Trophoblast cell (in vitro differentiated cells and primary cell): ENCODE measurements at places on chromosomes 16 and 17.

DNA sequence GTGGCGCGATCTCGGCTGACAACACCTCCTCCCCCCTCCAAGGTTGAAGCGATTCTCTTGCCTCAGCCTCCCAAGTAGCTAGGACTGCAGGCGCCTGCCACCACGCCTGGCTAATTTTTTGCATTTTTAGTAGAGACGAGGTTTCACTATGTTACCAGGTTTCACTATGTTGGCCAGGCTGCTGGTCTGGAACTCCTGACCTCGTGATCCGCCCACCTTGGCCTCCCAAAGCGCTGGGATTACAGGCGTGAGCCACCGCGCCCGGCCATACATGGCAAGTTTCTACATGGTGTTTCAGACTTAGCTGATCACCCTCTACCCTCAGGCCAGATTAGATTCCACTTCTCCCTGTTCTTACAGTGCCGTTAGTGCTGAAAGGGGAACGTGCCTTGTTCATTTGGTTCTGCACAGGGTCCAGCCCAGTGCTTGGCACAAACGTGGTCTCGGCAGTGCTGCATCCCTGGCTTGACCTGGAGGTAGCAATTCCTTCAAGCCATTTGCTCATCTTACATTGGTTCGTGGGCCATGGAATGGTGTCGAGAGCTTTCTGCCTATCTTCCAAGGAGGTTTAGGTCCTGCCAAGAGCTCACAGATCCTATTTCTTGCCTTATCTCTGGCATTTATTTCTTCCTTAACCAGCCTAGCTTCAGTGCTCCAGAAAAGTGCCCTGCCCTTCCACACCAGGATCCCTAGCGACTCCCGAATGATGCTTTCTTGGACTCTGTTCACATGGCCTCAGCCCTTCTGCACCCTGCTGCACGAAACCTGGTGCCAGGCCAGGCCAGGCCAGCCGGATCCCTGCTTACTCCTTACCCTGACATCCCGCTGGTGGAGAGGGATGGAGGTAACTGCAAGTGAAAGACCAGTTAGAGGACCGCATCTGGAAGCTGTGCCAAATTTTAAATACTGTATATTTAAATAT is 14.8 kb upstream of the AURKB start:
- DNase-seq: peak; percentile 79

GRCh38 chr17:30568117-30568430 is 90.9 kb downstream of the GOSR1 start:
- no peak for DNase-seq

GRCh38 chr17:81392909-81393654 is 2.2 kb upstream of the BAHCC1 start:
- peak; percentile 33 for DNase-seq

- peak; percentile 27 for DNase-seq
These were observed 119.0 kb downstream of the MYO1D start for GRCh38 chr17:32757963-32758362.

DNA sequence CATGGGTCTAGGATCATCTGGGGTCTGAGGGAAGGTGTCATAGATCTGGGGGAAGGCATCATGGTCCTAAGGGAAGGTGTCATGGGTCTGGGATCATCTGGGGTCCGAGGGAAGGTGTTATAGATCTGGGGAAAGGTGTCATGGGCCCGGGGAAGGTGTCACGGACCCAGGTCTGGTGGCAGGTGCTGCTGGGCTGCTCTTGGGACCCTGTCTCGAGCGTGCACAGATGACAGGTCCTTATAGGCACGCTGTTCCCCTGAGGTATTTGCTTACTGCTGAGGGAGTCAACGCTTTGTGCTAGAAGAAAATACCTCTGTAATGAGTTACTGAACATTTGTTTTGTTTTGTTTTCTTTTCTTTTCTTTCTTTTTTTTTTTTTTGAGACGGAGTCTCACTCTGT is 1.4 kb downstream of the RAB40C start:
- peak; percentile 82 for DNase-seq

GRCh38 chr17:43003542-43004172 is 2.9 kb upstream of the IFI35 start:
- peak; percentile 82 for DNase-seq

DNA sequence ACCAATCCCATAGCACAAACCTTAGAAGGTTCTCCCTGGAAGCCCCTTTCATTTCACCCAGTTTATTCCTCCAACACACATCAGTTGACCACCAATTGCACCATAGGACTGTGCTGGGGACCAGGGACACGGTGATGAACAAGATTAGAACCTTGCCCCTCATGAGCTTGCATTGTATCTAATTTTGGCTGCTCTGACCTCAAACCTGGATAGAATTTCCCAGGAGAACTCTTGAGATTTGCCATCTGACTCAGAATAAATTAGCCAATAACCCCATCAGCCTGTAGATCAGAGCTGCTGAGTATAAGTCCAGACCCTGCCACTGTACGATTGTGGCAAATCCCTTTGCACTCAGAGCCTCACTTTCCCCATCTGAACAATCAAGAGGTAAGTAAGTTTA is 52.1 kb downstream of the CDH11 start:
- no peak for DNase-seq

DNA sequence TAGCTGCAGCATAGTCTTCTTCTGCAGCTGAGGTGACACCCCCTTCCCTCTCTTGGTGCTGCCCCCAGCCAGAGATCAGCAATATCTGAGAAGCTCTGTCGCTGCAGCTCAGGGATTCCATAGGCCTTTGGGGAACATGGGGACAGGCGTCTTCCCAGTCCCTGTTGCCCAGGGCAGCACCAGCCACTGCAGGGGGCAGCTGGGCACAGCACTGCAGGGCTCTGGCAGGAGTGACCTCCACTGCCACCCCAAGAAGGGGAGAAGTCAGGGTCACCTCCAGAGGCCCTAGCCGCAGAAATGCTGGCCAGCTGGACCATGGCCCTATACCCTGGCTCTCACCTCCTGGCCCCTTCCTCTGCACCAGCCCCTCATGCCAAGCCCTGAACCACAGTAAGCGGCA is 16.9 kb downstream of the SCN4A start:
- DNase-seq: no peak

- DNase-seq: no peak
These were observed 53.9 kb upstream of the TMC5 start for GRCh38 chr16:19363740-19364139.

DNA sequence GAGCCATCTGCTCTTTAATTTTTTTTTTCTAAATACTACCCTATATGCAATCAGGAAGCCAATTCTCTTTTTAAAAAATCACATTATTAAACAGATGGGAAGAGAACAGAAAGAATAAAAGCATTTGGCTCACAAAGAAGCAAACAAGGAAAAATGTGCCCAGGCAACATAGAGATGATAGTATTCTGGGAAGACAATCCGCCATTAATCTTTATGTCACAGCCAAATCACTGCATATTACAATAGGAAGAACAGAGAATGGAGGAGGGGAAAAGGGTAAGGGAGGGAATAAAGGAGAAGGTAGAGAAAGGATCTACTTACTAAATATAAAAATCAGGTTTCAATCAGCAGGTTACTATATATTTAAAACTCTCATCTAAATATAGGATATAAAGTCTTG is 34.3 kb downstream of the STAT5B start:
- DNase-seq: no peak

GRCh38 chr17:32523017-32523680 is 36.4 kb downstream of the CDK5R1 start:
- DNase-seq: no peak

DNA sequence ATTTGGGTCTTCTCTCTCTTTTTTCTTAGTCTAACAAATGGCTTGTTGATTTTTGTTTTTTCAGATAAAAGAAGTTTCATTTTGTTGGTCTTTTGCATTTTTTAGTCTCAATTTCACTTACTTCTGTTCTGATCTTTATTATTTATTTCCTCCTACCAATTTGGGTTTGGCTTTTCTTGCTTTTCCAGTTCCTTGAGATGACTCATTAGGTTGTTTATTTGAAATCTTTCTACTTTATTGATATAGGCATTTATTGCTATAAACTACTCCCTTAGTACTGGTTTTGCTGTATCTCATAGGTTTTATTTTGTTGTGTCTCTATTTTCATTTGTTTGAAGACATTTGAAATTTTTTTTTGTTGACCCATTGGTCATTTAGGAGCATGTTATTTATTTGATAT is 152.2 kb upstream of the MPHOSPH6 start:
- no peak for DNase-seq

GRCh38 chr16:20782470-20782869 is 18.7 kb downstream of the ACSM3 start:
- DNase-seq: no peak

GRCh38 chr16:49441366-49441780 is 67.8 kb downstream of the C16orf78 start:
- DNase-seq: no peak

DNA sequence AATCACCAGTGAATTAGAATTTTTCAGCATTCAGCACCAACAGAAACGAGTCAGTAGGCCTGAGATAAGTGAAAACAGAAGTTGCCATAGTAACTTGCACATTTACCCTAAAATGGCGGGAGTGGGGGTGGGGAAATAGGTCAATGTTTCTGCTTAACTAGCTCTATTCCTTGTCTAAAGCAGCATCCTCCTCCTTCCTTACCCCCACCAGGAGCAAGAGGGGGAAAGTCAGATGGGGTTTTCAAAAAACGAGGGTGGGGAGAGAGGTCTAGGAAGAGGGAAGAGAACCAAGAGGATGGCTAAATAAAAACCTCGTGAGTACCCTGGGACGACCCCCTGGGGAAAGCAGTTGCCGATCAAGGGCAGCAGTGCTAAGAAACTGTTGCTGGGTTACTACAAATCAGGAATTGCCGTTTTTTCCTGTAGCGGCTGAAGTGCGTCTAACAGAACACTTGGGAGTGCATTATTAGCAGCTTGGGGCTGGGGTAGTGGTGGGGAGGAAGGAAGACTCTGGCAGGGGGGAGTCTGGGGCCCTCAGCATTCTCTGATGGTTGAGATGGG is 34.4 kb upstream of the MNT start:
- DNase-seq: no peak

GRCh38 chr17:64470625-64471024 is 21.7 kb downstream of the MILR1 start:
- DNase-seq: no peak

- no peak for DNase-seq
These were observed 44.6 kb upstream of the ADCY9 start for GRCh38 chr16:4160658-4161430.

DNA sequence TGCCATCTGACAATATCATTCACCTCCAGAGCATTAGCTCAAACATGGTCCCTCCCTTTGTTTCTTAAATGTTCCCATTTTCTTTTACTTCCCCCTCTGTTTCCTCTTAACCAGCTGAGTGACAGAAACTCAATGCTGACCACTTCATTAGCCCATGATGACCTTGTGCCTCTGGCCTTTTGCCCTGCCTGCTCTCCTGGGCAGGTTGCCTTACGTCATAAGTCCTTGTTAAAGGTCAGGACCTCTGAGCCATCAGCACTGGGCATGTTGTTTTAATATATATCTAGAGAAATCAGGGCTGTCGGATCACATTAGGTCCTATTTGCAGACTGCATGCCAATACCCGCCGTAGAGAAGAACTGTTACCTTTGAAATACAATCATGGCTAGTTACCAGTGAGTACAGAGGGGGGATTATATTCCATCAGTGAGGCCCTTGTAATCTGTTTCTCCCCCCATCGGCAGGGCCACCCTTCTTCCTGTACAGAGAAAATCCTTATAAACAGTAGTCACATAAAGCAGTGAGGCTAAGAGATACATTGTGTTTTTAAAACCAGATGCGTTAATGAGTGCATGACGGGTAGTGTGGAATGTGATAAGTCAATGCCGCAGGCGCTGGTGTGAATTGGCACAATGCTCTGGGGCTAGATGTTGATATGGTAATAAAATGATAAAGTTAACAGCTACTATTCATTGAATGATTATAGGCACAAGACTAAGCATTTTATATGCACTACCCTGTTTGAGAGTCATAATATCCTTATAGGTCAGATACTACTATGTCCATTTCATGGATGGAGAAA is 94.3 kb upstream of the ZFHX3 start:
- no peak for DNase-seq

- DNase-seq: no peak
These were observed 32.6 kb downstream of the PLXDC1 start for GRCh38 chr17:39118674-39119419.

DNA sequence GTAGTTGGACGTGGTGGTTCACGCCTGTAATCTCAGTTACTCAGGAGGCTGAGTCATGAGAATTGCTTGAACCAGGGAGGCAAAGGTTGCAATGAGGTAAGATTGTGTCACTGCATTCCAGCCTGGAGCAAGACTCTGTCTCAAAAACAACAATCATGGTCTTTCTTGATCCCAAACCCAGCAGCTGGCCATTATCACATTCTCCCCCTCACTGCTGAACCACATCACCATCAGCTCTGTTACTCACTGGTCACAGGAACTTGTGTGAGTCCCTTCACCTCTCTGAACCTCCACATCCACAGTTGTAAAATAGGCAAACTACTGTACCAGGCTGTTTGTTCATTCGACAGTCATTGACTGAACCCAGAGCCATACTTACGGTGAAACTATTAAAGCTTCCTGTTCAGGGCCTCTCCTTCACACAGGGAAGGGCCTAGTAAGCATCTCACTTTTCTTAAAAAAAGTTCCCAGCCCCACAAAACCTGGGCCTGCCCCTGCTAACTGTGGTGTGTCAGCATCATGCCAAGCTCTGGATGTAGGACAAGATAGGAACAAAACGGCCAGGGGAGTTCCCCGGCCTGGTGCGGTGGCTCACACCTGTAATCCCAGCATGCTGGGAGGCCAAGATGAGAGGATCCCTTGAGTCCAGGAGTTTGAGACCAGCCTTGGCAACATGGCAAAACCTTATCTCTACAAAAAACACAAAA is 104.7 kb downstream of the COPRS start:
- DNase-seq: peak; percentile 96

- no peak for DNase-seq
These were observed 7.6 kb downstream of the SGCA start for GRCh38 chr17:50173335-50173941.

- no peak for DNase-seq
These were observed 249.5 kb upstream of the RBFOX1 start for GRCh38 chr16:7083096-7083495.

DNA sequence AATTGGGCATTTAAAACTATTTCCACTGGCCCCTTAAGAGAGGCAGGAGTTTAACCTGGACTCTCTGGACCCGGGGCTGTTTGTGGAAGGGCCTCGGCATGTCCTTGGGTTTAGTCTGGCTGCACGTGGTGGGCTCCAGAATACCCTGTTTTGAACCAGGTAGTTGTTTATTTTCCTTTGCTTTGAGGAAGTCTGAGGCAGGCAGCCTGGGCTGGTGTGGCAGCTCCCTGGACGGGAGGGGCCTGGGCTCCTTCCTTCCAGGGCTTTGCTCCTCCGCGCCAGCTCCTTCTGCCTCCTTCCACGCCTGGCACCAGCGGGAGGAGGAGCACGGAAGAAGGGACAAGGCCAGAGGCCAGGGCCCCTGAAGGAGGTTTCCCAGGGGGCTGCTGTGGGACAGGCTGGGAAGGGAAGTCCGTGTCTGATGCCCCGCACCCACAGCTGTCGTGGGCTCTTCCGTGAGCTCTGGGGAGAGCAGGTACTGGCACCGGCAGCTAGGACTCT is 15.5 kb downstream of the BANP start:
- DNase-seq: no peak
